ENCODE measurements at places on chromosomes 4 and X. TPM values are rescaled to one million over a fixed set of nuclear protein-coding genes. Genes with fewer than 3 reads are reported as not detected.

Gene TNMD
- not detected for total RNA-seq

Gene SH3D19
- 13.0 TPM for total RNA-seq

Gene ZNF711
- under 0.01 TPM for total RNA-seq

Gene ASB12
- total RNA-seq = not detected

Gene WWC2
- total RNA-seq = 32.5 TPM

Gene TRMT10A
- total RNA-seq = 4.7 TPM

Gene AFF2
- 0.12 TPM for total RNA-seq

Gene ARL9
- total RNA-seq = 0.12 TPM

Gene NLGN3
- 0.08 TPM for total RNA-seq

Gene GYPA
- not detected for total RNA-seq

Gene PLS3
- total RNA-seq = 511 TPM

Gene SLC39A8
- total RNA-seq = 58.0 TPM

Gene HAND2
- total RNA-seq = 9.1 TPM

Gene JCHAIN
- total RNA-seq = 1.1 TPM

Gene LYAR
- total RNA-seq = 8.6 TPM

Gene FGF2
- total RNA-seq = 17.8 TPM

Gene MAGEA8
- total RNA-seq = not detected

Gene PRKG2
- total RNA-seq = 0.15 TPM
